ENCODE measurements at places on chromosomes 11 and 22.

- no peak for DNase-seq
Observed at GRCh38 chr11:512761-513595, 5.9 kb upstream of the RNH1 start.

GRCh38 chr22:46107089-46107664 is 43.1 kb upstream of the PPARA start:
- DNase-seq, result peak; percentile 94

- no peak for DNase-seq
Observed at GRCh38 chr11:130891326-130891725, 25.0 kb downstream of the SNX19 start.

DNA sequence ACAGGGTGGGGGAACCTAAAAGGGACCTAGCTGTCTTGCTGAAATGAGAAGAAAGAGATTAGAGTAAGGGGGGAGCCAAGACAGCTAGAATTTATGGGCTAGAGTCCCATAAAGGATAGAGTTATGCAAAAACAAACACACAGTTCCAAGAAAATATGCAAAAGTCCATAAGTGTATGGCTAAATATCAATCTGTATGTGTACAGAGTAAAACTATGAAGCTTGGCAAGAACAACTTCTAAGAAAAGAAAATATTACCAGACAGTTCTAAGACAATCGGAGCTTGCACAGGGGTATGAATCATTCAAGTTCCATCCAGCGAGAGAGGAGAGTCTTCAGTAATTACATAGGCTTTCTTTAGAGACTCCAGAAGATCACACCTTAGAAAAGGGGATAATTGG is 41.8 kb downstream of the GDPD4 start:
- DNase-seq, result no peak

- peak; percentile 49 for DNase-seq
Observed at GRCh38 chr22:21754523-21754922, 18.9 kb upstream of the YPEL1 start.

DNA sequence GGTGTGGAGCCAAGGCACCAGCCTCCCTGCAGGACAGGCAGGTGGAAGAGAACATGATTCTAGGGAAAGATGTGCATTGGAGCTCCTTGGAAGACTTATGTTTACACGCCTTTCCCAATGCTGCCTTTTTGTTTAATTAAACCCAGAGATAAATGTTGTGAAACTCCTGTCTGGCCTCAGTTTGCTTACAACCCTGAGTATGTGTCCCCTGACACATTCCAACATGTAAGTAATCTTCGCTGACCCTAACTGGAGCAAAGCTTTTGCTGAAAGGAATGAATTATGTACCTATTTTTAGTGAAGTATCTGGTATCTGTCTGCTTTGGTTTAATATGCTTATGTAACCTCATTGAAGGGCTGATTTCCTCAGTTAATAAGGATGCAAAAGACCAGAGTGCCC is 56.7 kb downstream of the APIP start:
- DNase-seq, result no peak

DNA sequence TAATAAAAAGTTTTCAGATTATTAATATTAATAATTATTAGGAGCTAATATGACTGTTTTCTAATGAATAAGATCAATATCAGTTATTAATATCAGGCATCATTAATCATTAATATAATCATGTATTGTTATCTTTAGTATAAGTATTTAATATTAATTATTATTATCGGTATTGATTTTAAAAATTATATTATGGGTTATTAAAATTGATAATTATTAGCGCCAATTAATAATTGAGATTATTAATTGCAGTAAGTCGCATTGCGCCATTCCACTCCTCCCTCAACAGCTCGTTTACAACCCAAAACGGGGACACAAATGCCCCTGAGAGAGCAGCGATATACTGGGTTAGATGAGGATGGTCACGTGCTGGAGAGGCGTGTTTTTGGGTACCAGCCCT is 20.2 kb downstream of the XNDC1N start:
- DNase-seq, result no peak

GRCh38 chr22:41762980-41763779 is 37.3 kb upstream of the CCDC134 start:
- DNase-seq, result no peak

DNA sequence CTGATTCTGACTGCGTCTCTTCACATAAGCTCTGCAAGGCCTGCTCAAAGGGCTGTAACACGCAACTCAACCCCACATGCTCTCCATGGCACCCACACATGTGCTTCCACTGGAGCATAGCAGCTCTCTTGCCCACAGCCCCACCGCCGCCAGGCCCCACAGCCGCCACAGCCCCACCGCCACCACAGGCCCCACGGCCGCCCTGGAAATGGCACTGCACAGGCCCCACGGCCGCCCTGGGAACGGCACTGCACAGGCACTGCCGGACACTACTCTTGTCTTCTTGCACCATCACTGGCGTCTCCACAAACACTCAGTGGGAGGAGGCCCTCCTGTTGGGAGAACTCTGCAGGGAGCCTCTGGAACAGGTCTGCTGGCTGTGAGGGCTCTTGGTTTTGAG is 8.6 kb downstream of the MOB2 start:
- DNase-seq, result no peak

GRCh38 chr11:19951558-19952115 is 208.6 kb downstream of the DBX1 start:
- no peak for DNase-seq

- peak; percentile 70 for DNase-seq
Observed at GRCh38 chr11:17405232-17406005, 17.0 kb upstream of the KCNJ11 start.

- DNase-seq, result no peak
Observed at GRCh38 chr22:19669570-19669969, 44.7 kb upstream of the SEPTIN5 start.

DNA sequence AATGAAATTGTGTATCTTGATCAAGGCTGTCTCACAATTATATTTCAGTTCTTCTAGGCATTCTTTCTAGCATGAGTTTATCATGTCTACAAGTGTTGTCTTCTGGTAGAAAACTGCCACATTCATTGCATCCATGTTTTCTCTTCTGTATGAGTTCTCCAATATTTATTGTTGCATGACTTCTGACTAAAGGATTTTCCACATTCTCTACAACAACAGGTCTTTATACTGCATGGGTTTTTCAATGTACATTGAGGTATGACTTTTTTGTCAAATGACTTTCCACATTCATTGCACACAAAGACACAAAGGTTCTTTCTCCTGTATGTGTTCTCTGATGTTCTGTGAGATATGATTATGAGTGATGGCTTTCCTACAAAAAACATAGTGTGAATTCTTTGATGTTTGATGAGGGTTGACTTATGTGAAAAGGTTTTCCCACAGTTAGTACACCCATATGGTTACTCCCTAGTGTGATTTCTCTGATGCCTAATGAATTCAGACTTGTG is 890.6 kb upstream of the CNTN5 start:
- no peak for DNase-seq

GRCh38 chr11:10002221-10002620 is 291.8 kb downstream of the SBF2 start:
- DNase-seq, result no peak

DNA sequence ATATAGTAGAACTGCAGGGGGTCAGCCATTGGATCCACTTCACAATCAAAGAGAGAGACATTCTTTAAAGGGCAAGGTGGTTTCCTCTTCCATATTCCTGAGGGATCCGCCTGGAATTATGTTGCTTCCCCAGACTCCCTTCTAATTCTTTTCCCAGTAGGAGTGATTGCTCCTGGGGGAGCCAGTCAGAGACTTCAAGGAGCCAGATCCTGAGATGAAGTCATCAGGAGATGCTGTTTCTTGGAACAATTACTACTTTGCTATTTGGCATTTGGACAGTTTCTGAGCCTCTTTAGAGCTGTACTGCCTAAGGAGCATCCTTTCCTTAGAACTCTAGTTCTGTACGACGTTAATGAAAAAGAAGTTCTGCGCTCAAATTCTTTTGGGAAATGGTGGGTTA is 1.9 kb upstream of the OR9Q2 start:
- DNase-seq, result no peak

DNA sequence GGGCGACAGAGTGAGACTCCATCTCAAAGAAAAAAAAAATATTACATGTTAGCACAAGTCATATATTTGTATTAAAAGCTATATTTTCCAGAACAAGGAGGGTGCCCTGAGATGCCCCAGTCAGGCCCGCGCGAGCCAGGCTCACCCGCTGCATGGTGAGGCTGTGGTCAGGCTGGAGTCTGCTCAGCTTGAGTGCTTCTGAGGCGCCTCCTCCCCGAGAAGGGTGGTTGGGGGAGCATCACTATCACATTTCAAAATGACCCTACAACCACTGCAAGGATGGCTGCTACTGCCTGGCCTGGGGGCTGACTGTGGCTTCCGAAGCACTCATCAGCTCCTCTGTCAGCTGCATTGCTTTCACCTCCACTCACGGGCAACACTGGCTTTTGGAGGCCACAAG is 77.1 kb downstream of the SCUBE1 start:
- DNase-seq, result no peak

DNA sequence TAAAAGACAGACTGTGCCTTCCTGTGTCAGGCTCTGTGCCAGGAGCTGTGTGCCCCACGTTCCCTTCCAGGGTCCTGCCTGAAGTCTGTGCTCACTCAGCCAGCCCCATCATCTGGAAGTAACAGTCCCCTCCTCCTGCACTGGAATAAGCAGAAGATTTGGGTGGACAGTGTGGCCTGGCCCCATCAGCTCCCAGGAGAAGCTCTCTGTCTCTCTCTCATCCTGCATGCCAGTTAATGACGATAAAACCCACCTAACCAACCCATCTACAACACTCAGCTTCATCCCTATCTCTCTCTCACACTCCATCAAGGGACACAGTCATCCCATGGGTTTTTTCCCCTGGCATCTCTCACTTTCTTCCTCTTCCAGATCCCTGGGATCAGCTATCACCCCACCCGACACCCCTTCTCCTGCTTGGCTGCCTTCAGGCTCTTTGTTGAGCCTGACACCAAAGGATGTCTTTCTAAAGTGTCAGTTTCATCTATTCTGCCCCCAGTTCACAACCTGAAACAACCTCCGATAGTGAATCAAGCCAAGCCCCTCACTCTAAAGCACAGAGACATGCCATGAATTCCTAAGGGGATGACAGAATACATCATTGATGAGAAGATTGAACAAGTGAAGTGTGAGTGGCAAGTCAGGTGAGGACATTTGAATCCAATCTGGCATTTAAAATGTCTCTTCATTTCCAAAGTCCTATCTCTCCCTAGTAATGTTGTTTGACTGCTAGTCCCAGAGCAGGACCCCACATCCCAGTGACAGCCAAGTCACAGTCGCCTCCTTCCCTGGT is 91.4 kb upstream of the TOP3B start:
- DNase-seq, result no peak

GRCh38 chr11:87954476-87954875 is 220.8 kb downstream of the RAB38 start:
- DNase-seq, result no peak

GRCh38 chr11:131324921-131325570 is 45.4 kb upstream of the NTM start:
- no peak for DNase-seq

DNA sequence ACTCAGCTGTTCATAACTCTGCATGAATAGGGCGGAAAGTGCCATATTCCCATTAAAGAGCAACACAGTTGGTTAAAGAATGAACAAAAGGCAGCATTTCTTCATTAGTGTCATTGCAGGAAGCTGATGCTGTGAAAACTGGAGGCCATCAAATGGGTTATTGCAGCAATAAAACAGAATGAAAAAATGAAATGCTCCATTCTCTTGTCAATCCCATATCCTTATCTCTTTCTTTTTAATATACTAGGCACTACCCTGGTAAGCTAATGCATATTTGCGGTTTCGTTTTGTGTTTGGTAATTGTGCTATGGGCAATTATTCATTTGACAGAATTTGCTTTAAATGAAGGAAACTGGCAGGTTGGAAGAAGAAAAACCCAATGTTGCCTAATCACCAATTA is 25.3 kb downstream of the C11orf71 start:
- no peak for DNase-seq

GRCh38 chr11:71986131-71986530 is 12.6 kb upstream of the IL18BP start:
- no peak for DNase-seq

- no peak for DNase-seq
Observed at GRCh38 chr11:128895526-128895925, 4.4 kb downstream of the KCNJ5 start.

GRCh38 chr11:133968300-133968699 is 11.5 kb upstream of the IGSF9B start:
- DNase-seq, result peak; percentile 52

- no peak for DNase-seq
Observed at GRCh38 chr11:131063638-131064037, 147.4 kb upstream of the SNX19 start.

DNA sequence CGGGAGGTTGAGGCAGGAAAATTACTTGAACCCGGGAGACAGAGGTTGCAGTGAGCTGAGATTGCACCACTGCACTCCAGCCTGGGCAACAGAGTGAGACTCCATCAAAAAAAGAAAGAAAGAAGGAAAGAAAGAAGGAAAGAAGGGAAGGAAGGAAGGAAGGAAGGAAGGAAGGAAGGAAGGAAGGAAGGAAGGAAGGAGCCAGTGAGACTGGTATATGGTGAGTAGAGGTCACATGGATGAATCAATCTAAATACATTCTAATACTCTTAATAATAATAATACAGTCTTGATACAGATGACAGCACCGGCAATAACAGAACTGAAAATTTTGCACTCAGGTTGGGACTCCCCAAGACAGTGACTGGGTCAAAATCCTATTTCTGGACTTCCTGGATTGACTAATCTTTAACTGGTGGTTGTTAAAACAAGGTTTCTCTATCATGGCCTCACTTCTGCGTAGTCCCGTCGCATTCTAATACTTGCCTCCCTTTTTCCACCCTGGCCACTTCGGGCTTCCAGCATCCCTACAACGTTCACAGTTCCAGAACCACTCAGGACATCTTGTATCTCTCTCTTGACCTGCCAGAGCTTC is 53.5 kb upstream of the EIF3M start:
- no peak for DNase-seq

GRCh38 chr11:30365793-30366517 is 43.1 kb downstream of the ARL14EP start:
- no peak for DNase-seq

- no peak for DNase-seq
Observed at GRCh38 chr11:26017903-26018302, 314.0 kb upstream of the ANO3 start.

DNA sequence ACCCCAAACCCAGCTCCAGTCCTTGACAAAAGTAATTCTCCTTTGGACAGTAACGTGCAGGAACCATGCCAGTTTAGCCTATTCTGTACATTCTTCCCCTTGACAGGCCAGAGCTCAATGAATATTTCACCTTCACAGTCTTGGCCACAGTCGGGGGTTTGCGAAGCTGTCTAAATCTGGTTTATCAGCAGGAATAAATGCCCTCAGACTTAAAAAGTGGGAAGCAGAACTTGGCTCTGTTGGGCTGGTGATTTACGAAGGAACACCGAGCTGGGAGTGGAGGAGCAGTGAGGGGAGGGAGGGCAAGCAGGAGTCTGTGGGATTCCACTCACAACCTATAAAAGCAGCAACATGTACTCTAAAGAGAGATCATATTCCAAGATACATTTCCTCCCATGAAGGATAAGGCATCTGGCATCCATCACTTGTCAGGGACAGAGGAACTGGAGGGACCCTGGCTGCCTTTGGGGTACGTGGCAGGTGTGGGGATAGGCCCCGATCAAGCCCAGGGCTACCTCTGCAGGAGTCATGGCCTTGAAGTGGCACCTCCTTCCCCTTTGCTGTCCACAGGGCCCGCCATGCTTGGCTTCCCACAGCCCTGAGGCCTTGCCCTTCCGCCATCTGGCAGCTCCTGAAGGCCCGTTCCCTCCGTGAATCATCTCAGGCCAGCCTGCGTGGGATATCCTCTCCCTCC is 154.3 kb downstream of the ADAMTS15 start:
- DNase-seq, result no peak

Data from posterior cingulate gyrus (tissue), 11 donors.